T-helper 1 cell (primary cell): ENCODE measurements at places on chromosomes 2 and 18.

GRCh38 chr2:203713381-203713780 is 6.9 kb downstream of the CD28 start:
- no peak for DNase-seq

- DNase-seq = no peak
Observed at GRCh38 chr2:141015341-141016047, 1115.3 kb downstream of the LRP1B start.

GRCh38 chr2:239300871-239301735 is 99.7 kb downstream of the HDAC4 start:
- DNase-seq = no peak

DNA sequence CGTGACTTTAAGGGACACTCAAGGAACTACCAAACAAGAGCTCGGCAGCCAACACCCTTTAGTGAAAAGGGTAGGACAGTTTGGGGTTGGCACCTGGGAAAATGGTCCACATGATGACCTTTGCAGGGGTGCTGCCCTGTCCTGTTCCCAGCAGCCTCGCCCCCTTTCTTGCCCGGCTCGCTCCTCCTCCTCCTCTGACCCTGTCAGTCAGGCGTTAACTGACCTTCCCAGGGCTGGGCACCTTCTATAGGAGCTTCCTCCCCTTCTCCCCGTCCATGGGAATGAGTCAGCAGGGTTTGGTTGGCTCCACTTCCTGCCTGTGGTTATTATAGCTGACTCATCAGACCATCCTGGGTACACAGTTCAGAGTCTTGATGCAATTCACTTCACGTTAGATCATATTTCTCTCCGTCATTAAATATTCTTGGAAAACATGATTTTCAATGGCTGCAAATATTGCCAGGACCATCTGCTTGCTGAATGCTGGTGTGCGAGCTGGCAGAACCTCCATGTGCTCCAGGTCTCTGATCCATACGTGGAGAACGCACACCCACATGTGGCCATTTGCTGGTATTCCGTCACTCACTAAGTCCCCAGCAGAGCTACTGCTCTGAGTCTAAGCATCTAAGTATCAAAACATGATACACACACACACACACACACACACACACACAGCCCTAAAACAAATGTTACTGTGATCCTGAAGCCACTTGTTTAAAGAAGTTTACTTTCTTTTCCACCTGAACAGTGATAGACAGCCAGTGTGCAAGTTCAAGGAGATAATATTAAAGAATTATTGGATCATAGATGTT is 185.0 kb downstream of the ANAPC1 start:
- DNase-seq = no peak
